Cardiac muscle cell (in vitro differentiated cells and primary cell): ENCODE measurements at places on chromosomes 2 and 18. TPM values are rescaled to one million over a fixed set of nuclear protein-coding genes. Genes with fewer than 3 reads are reported as not detected.

DNA sequence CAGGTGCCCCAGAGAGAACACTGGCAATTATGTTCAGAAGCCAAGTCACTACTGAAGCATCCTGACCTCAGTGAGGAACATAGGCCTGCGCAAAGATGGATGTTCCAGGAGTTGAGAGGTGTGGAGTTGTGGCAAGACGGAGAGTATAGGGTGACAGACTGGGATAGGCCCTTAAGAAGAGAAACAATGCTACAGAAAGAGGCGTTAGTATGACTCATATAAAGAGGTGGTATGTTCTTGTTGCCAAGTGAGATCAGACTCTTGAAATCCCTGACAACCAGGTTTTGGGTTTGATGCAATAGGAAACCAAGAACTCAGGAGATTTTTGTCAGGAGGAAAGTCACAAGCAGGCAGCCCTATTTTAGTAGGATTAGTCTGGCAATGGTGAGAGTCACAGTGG, 185.6 kb downstream of the RIT2 start:
- no peak for DNase-seq
- no peak overlapping the region for H3K27ac ChIP-seq
- H3K27me3 ChIP-seq: no peaks in the 10 kb centered on the region
- no peak overlapping the region for H3K4me3 ChIP-seq
- no peaks in the 10 kb centered on the region for H3K36me3 ChIP-seq

GRCh38 chr18:43277164-43277600, at the start of gene SYT4:
Gene SYT4 (minus strand): TSS chr18:43277490. CDS start chr18:43277281, 209 bp downstream.
- H3K36me3 ChIP-seq: no peaks in the 10 kb centered on the region
- peak; percentile 87 for DNase-seq
- H3K4me3 ChIP-seq: no peak within 1 kb of the TSS
- H3K27me3 ChIP-seq: no peaks in the 10 kb centered on the region

- peak overlapping the region; percentile 38 for H3K4me3 ChIP-seq
- peak overlapping the region; percentile 100 for H3K27ac ChIP-seq
- no peaks in the 10 kb centered on the region for H3K27me3 ChIP-seq
- DNase-seq: no peak
Measured at GRCh38 chr2:127388423-127389164, 819 bp upstream of the MAP3K2 start.

GRCh38 chr2:172710584-172711047, 25.0 kb upstream of the RAPGEF4 start:
- peak; percentile 56 for DNase-seq
- H3K4me1 ChIP-seq: peaks cover 12% of the 10 kb centered on the region
- H3K27me3 ChIP-seq: no peaks in the 10 kb centered on the region
- no peak overlapping the region for H3K4me3 ChIP-seq
- no peak overlapping the region for H3K27ac ChIP-seq

DNA sequence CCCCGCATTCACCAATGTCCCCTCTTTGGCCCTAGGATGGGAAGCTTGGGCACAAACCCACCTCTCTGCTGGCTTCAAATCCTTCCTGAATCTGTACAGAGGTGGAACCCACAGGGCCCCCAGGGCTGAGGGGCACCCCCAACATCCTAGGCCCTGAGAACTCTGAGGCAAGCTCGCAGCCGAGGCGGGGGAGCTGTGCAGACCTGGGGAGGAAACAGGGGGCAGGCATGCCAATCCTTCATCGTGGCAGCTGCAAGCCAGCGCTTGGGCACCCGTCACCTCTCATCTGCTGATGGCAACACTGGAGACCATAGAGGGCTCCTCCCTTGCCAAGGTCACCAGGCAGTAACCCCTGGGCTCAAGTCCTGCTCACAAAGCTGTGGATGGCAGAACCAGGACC, 10.8 kb downstream of the ECEL1 start:
- peaks cover 85% of the 10 kb centered on the region for H3K27me3 ChIP-seq
- H3K4me1 ChIP-seq: no peaks in the 10 kb centered on the region
- no peak overlapping the region for H3K27ac ChIP-seq
- no peaks in the 10 kb centered on the region for H3K36me3 ChIP-seq

DNA sequence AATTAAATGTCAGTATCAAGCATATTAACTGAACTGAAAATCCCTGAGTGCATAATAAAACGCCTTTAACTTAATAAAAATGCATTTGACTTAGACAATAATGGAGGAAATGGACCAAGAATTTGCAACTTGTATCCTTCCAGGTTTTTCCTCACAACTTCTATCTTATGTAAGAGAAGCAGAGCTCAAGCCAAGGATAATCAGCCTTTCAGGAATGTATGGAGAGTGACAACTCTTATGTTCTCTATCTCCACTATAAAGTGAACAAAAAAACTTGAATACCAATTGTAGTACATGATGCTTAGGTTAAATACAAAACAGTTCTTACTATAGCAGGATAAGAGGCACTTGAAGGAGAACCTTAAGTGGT, 64.8 kb upstream of the CYP26B1 start:
- H3K27me3 ChIP-seq: no peaks in the 10 kb centered on the region
- no peaks in the 10 kb centered on the region for H3K4me1 ChIP-seq
- H3K36me3 ChIP-seq: no peaks in the 10 kb centered on the region
- H3K4me3 ChIP-seq: no peak overlapping the region

DNA sequence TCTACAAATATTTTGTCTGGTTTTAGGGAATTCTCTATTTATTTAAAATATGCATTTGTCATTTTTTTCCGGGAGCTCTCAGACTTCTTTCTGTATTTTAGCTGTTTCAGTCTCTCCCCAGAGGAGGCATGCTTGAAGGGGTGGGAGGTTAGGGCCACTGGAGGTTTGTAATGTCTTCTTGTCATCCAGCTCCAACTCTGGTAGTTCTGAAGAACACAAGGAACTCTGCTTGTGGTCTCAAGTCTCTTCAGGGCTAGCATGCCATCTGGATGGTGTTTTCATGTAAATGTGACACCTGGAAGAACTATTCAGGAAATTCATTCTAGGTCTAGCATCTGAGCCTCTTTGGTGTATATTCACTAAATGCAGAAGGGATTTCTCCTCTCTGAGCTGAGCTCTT, 518.4 kb upstream of the DCC start:
- DNase-seq: no peak
- H3K27ac ChIP-seq: no peak overlapping the region
- H3K36me3 ChIP-seq: no peaks in the 10 kb centered on the region
- H3K4me3 ChIP-seq: no peak overlapping the region

DNA sequence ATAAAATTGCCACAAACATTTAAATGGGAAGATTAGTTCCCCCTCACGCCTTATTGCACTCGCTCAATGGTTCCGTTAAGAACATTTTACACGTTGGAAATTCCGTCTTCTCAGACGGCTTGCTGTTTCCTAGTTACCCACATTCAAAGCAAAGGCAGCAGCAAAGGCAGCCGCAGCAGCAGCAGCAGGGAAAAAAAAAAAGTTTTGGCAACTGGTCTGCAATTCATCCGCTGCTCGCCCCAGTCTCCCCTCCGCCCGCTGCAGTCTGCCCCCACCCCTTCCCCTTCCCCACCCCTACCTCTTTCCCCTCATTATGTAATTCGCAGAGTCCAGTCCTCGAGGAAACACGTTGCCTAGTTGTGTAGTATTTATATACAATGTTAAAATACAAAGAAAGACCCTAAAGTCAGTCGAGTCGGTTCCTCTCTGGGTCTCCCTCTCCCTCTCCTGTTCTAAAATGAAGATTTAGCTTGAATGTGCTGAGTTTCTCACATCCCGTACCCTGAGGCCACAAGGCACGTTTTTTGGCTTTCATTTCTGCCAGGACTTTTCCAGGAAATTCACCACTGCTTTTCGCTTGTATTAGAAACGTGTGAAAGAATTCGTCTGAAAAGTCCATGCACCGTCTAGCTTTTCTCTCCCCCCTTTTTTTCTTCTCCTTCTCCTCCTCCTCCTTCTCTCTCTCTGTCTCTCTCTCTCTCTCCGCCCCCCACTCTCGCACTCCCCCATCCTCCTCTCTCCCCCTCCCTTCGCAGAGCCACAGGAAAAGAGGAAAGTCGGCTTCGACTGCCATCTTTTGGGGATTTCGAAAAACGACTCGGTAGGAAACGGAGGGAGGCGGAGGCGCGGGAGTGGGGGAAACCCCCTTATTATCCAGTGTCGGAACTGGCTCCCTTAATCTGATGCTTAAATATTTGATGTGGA, 140.0 kb downstream of the MEIS1 start:
- DNase-seq: peak; percentile 91
- H3K27ac ChIP-seq: peak overlapping the region; percentile 94
- peaks cover 21% of the 10 kb centered on the region for H3K36me3 ChIP-seq
- peaks cover 41% of the 10 kb centered on the region for H3K4me1 ChIP-seq
- no peaks in the 10 kb centered on the region for H3K27me3 ChIP-seq

GRCh38 chr2:111208639-111209038, 87.9 kb downstream of the BCL2L11 start:
- no peak overlapping the region for H3K27ac ChIP-seq
- no peaks in the 10 kb centered on the region for H3K36me3 ChIP-seq
- no peak for DNase-seq
- no peaks in the 10 kb centered on the region for H3K27me3 ChIP-seq
- no peaks in the 10 kb centered on the region for H3K4me1 ChIP-seq

- no peaks in the 10 kb centered on the region for H3K27me3 ChIP-seq
- no peak overlapping the region for H3K4me3 ChIP-seq
- no peaks in the 10 kb centered on the region for H3K4me1 ChIP-seq
- no peaks in the 10 kb centered on the region for H3K36me3 ChIP-seq
- no peak for DNase-seq
Measured at GRCh38 chr2:12674644-12675328, 42.0 kb upstream of the TRIB2 start.

DNA sequence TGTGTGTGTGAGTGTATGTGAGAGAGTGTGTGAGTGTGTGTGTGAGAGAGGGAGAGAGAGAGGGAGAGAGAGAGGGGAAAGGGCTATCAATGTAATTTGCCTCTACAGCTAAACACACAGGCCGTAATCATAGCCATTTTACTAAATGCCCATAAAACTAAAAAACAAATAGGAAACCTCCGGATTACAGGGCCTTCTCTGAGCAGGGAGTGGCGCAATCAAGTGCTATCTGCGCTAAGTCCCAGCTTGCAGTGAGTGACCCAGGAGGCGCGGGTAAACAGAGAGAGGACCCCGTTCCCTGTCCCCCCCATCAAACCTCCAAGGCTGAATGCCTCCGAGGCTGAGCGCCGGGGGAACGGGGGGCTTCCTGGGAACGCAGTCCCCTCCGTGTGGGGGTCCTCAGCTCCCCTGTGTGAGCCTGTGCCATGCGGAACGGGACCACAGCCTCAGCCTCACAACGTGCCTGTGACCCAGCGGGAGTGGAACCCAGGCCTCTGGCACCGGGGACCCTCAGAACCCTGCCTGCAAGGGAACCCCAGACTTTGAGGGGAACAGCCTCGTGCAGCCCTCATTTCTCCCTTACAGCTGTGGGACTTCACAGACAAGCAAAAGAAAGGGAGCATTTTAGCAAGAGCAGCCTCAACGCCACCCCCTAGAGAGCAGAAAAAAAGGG, 54.7 kb upstream of the ID2 start:
- DNase-seq: no peak
- peaks cover 4% of the 10 kb centered on the region for H3K4me1 ChIP-seq
- H3K4me3 ChIP-seq: no peak overlapping the region
- H3K27ac ChIP-seq: no peak overlapping the region

DNA sequence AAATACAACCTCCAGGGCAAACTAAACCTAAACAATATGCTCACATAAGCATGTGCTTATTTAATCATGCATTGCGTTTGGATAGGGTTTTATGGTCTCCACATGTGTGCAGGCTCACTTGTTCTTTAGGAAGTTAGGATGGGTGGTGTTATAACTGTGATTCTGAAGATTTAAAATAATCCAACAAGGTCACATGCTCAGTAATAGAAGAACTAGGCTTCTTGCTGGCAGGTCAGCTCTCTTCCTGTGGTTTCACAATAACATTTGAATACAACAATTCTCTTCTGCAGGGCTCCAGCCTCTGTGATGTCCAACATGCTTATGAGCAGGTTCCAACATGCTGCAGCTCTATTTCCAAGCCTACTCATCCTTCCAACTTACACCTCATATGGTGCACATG, 84.0 kb downstream of the MYL12B start:
- no peaks in the 10 kb centered on the region for H3K4me1 ChIP-seq
- DNase-seq: peak; percentile 52
- no peaks in the 10 kb centered on the region for H3K27me3 ChIP-seq
- no peaks in the 10 kb centered on the region for H3K36me3 ChIP-seq
- H3K4me3 ChIP-seq: no peak overlapping the region
- no peak overlapping the region for H3K27ac ChIP-seq

DNA sequence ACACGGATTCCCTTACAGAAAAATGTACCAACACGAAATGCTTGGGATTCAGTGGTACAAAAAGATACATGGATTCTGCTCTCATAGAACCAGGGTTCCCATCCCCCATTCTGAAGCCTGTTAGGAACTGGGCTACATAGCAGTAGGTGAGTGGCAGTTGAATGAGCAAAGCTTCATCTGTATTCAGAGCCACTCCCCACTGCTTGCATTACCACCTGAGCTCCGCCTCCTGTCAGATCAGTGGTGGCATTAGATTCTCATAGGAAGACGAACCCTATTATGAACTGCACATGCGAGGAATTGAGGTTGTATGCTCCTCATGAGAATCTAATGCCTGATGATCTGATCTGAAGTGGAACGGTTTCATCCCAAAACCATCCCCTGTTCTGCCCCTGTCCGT, 246.4 kb downstream of the DYM start:
- DNase-seq: no peak
- no peaks in the 10 kb centered on the region for H3K27me3 ChIP-seq
- no peak overlapping the region for H3K4me3 ChIP-seq

- no peaks in the 10 kb centered on the region for H3K36me3 ChIP-seq
- H3K4me1 ChIP-seq: peaks cover 32% of the 10 kb centered on the region
- H3K27me3 ChIP-seq: no peaks in the 10 kb centered on the region
- no peak overlapping the region for H3K27ac ChIP-seq
- DNase-seq: no peak
Measured at GRCh38 chr2:71449343-71449742, 4.0 kb upstream of the DYSF start.

DNA sequence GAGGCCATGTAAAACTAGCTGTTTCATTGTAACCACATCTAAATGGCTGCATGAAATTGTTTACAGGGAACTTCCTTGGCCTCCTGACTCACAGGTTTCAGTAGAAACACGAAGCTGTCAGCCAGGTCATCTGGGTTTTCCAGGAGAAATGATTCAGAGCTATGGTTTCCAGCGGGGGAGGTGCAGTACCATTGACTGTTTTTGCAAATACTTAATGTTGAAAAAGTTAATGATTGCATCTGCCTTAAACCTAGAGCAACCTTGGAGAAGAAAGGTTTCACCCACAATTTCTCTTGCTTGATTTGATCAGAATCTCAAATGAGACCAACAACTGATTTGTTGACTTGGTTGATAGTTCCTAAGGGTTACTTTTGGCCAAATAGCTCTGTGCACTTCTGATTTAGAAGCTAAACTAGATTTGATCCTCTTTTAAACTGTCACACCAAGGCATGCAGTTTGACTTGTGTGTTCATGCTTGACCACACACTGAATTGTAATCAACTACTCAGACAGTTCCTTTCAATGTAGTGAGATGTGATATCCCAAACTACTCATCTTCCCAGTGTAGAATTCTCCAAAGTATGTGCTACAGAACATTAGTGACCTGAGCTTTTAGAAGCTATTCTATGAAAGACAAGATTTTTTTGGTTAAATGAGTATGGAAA, 193.5 kb upstream of the CHST9 start:
- no peaks in the 10 kb centered on the region for H3K27me3 ChIP-seq
- no peaks in the 10 kb centered on the region for H3K36me3 ChIP-seq
- H3K4me1 ChIP-seq: no peaks in the 10 kb centered on the region
- DNase-seq: no peak

TUBA3E gene
- not detected in 2 replicates for total RNA-seq

RTP5 gene
- not detected in 2 replicates for total RNA-seq

B4GALT6 gene
- total RNA-seq: 3.7 and 5.5 TPM in 2 replicates

SLC38A11 gene
- not detected in 2 replicates for total RNA-seq

IGFBP5 gene
- 132 and 229 TPM in 2 replicates for total RNA-seq

FOXD4L1 gene
- total RNA-seq: 0.81 and 1.2 TPM in 2 replicates

ICA1L gene
- total RNA-seq: 8.6 and 17.3 TPM in 2 replicates

SMYD1 gene
- 289 and 375 TPM in 2 replicates for total RNA-seq

KCNK3 gene
- 2.9 and 6.2 TPM in 2 replicates for total RNA-seq

TGFA gene
- 0.21 and 4.6 TPM in 2 replicates for total RNA-seq
